Spinal cord (tissue), 10 donors: ENCODE measurements at places on chromosomes 7 and 10.

DNA sequence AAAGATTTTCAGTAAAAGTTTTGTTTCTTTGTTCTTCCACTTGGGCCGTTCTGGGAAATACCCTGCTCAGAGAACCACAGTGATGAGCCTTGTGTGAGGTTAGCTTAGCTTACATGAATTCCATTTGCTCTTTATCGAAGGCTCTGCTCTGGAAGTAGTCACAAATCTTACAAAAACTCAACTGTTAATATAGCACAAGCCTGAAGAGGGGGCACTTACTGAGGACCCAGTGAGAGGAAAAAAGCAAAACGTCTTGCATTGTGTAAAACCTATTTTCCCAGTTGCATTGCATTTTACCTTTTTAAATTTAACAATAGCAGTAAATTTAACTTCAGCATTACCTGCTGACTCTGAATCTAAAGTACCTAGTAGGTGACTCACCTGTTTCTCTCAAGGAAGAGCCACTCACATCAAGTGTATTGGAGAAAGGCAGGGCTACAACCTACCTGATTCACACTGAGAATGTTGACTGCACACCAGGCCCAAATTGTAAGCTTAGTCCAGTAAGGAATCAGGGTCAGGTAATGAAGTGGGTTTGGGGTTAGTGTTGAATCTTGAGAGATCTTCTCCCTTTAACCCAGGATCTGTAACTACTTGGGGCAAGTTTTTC, 42.3 kb downstream of the PPP1R17 start:
- DNase-seq = no peak

DNA sequence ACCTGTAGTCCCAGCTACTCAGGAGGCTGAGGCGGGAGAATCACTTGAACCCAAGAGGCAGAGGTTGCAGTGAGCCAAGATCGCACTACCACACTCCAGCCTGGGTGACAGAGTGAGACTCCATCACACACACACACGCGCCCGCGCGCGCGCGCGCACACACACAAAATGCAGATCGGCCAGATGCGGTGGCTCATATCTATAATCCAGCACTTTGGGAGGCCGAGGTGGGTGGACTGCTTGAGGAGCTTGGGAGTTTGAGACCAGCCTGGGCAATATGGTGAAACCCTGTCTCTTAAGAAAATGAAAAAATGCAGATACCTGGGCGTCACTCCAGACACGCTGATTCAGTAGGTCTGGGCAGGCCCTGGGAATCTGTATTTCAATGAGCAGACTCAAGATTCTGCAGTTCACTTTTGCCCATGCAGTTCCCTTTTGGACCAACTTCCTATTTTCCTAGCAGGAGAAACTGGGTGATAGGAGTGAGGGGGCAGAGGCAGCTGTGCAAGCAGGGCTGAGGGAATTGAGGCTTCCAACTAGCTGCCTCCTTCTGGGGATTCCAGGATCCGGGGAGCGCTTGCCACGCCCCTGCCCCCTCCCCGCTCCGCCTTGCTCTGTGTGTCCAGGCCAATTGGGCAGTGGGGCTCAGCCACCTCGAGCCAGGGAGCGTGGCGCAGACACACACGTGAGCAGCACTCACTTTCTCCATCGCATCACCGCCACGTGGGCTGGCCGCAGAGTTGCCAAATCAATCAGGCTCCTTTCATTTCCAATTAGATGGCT, 173.6 kb downstream of the SH3PXD2A start:
- DNase-seq = no peak

- DNase-seq = no peak
Observed at GRCh38 chr7:144487901-144488300, 84.4 kb upstream of the NOBOX start.

GRCh38 chr7:77954773-77955555, 156.4 kb downstream of the PHTF2 start:
- DNase-seq = no peak

GRCh38 chr7:117588352-117588794, 108.5 kb downstream of the CFTR start:
- no peak for DNase-seq

DNA sequence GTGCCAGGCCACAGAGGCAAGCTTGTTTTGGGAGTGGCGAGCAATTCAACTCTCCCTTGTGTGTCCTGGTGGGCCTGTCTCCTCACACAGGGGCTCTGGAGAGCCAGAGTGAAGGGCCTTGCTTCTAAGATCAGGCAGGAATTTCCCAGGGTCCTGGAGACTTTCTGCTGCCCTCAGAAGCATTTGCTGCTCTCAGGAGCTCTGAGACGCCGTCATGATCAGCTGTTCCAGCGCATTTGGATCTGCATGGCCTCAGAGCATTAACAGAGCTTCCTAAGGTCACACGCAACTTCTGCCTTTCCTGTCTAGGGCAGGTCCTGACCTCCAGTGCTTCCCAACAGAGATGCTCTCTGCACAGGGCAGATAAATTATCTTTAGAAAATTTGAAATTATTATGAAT, 52.2 kb upstream of the C10orf90 start:
- DNase-seq = no peak

GRCh38 chr10:55058800-55059199, 257.8 kb upstream of the PCDH15 start:
- no peak for DNase-seq

DNA sequence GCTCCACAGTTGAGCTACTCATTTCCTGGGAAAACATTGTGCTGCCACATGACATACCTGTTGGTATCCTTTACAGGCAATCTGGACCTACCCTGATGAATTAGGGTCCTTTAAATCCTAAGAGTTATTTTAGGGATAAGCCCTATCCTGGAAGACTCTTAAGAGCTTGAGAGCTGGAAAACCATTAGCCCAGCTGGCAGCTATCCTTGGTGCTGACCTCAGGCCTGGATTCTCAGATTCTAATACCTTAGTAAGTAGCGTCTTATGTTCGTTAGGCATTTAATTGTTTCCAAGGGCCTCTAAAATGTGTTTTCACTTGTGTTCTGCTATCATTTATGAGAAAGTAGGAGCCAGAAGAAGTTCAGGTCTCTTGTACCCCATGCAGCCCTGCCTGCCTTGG, 93.0 kb upstream of the SORCS3 start:
- DNase-seq = no peak

DNA sequence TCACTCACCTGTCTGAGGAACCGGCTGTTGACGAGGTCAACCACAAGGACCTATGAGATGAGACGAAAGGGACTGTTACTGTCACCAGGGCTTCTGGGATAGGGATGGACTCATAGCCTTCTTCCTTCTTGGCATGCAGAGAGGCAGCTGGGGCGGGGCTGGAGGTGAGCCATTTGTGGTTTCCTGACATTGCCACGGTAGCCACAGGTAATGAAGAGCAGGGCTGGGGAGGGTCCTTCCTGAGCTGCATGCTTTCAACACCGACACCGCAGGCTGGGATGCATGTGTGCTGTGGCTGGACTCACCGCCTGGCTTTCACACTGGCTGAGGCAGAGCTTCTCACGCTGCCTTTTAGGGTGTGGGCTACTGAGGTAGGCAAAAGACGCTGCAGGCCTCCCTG, 46.4 kb upstream of the MKRN1 start:
- DNase-seq = no peak

GRCh38 chr10:103859161-103860086, 4.0 kb upstream of the SH3PXD2A start:
- DNase-seq = peak; percentile 93

GRCh38 chr10:44326474-44327030, 58.3 kb downstream of the CXCL12 start:
- DNase-seq = peak; percentile 16

GRCh38 chr7:128031901-128032604, 816 bp upstream of the LRRC4 start:
- DNase-seq = peak; percentile 90

DNA sequence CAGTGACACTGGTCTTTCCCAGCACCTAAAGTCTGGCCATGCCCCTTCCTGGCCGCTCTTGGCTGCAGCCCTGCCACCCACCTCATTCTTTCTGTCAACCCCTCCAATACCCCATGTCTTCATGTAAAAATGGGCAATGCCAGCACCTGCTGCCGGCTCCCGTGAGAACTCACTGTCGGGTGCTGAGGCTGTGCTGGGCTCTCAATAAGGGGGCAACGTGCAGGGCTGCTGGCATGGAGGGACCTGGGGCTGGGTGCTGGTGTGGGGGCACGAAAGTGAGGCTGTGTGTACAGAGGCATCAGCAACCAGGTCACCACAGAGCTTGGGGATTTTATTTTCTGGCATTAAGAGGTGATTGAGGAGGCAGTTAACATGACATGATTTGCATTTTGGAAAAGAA, 65.3 kb downstream of the ALOX5 start:
- DNase-seq = no peak

DNA sequence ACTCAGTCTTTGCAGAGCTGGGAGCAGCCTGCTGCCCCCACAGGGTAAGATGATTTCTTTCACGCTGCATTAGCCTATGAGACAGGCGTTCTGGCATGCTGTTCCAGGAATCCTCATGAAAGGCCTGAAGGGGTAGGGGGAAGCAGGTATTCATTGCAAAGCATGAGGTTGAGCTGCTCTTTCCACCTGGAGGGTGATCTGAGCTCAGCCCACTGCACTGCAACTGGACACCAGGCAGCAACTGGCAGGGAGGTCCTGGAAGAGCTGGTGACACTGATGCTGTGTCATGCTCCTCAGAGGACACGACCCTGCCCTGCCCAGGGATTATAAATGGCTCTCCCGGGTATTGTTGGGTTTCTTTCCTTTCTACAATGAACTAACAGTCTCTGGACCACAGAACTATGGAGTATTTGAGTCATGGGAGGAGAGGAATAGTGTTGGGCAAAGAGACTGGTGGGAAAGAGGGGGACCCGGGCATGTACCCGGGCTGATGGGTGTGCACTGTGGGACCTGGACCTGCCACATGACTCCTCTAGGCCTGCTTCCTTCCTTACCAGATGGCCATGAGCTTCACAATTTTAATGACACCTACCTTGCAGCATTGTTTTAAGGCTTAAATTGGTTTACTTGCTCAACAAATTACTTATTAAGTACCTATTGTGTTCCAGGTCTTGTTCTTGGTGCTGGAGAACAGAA, 24.3 kb downstream of the SLC25A28 start:
- no peak for DNase-seq

DNA sequence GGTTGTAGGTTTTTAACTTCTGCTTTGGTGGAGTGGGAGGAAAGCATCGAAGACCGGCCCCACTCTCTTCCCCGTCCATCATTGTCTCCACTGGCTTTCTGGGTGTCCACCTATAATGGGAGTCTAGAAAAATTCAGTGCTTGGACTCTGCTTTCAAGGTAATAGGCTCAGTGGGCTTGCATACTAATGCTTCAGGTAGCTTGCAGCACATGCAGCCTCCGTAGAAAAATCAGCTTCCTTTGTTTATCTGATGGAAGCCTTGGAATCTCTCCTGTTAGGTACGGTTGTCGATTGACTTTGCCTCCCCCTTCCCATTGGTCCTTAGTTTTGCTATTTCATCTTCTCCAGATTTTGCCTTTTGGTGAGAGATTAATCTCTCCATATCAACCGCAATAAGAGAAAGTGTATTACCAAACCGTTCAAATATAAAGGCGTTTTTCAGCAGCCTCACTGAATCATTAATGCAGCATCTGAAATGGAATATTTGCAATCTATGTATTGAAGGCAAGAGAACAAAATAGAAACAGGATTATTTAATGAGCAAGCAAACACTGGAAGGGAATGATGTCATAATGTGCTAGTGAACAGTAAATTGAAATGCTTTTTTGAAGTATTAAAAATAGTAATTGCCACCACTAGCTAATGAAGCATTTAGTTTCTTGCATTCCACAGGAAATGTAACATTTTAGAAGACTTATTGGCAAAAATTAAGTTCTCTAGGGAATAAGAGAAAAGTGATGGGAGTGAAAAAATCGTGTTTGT, 944 bp downstream of the AVL9 start:
- DNase-seq = no peak

DNA sequence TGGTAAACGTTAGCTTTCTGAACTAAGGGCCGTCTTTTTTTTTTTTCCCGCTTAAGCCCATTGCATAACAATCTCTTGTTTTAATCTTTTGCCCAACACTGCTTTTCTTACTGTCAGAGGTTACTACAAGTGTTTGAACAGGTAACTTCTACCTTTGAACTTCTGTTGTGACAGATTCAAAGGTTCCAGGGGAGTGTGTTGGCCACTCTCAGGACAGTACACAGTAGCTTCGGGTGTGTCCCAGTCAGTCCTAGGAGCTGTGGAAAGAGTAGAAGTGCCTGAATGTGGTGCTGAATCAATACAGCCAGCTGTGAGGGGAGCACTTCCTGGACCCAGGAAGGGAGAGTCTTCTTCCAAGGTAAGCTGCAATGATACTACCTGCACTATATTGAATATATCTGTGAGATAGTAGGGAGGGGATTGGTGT, at the start of gene ACSL5:
ACSL5 (plus strand) TSS at position 205 of the 427 bp plus-strand sequence. CDS start 20,831 bp downstream, outside the sequence.
- no peak for DNase-seq

DNA sequence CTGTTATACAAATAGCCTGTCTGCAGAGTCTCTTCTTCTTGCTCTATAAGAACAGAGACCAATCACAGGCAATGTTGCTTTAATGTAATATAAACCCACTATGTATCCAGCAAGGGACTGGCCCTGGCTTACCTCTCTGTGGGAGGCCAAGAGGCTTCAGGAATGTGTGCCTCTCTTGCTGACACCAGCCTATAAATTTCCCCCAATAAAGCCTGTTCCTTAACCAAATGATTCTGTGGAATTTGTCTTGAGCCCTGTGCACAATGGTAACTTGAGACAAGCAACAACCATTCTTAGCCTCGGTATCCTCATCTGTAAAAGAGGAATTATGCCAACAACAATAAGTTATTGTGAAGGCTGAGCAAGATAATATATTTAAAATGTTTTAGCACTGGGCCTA, 563.7 kb downstream of the GRM8 start:
- no peak for DNase-seq

- no peak for DNase-seq
Observed at GRCh38 chr7:101163279-101164070, 1.9 kb downstream of the VGF start.

DNA sequence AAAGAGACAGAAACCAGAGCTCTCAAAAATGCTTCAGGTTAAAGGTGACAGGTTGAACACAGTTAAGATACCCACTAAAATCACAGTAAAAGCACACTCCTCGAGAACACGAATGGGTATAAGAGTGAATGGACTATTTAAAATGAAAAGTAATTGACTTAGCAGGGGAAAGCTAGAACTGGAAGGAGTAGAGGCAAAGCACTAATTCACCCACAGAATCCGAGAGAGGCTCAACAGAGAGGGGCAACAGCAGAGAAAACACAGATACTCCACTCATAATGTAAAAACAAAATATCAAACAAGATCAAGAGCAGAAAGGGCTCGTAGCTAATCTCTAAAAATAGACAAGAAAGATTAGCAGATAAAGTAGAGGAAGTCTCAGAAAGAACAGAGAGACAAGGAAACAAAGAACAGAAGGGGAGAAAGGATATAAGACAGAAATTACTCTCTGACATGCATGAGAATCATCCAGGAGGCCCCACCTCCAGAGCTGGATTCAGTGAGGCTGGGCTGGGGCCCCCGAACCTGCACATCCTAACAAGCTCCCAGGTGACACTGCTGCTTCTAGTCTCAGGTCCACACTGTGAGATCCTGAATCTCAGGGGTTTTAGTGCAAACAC, 117.6 kb downstream of the GALNT11 start:
- no peak for DNase-seq

GRCh38 chr10:5806745-5807144, 6.5 kb downstream of the GDI2 start:
- no peak for DNase-seq

- DNase-seq = no peak
Observed at GRCh38 chr10:78461333-78461732, 427.7 kb downstream of the RPS24 start.
